Myocyte (in vitro differentiated cells): ENCODE measurements at places on chromosomes 4 and X.

GRCh38 chr4:159290321-159291030, 187.6 kb downstream of the RAPGEF2 start:
- DNase-seq = no peak

GRCh38 chr4:2066011-2066551, 7.0 kb downstream of the NAT8L start:
- no peak for DNase-seq

DNA sequence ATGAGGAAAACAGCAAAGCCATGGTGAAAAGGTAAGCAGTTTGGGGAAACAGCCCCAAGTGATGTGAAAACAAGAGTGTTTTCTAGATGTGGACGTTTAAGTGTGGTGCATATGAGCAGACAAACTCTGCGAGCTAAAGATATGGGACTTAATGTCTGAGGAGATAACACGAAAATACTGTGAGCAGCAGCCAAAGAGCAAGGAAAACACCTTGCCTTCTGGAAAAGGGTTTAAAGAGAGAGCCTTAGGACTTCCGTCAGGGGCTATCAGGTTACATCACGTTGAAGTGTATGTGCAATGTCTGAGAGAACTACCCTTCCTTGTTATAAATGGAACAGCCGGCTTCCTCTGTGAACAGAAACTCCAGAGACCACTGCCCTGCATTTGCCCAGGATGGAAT, 54.2 kb downstream of the LEF1 start:
- DNase-seq = no peak

GRCh38 chr4:159297091-159297490, 194.2 kb downstream of the RAPGEF2 start:
- no peak for DNase-seq

GRCh38 chr4:56130606-56131155, 181.9 kb downstream of the CEP135 start:
- no peak for DNase-seq

- DNase-seq = no peak
Measured at GRCh38 chr4:37538931-37539330, 147.2 kb downstream of the RELL1 start.

GRCh38 chr4:109171070-109171469, 131.4 kb downstream of the COL25A1 start:
- DNase-seq = no peak

DNA sequence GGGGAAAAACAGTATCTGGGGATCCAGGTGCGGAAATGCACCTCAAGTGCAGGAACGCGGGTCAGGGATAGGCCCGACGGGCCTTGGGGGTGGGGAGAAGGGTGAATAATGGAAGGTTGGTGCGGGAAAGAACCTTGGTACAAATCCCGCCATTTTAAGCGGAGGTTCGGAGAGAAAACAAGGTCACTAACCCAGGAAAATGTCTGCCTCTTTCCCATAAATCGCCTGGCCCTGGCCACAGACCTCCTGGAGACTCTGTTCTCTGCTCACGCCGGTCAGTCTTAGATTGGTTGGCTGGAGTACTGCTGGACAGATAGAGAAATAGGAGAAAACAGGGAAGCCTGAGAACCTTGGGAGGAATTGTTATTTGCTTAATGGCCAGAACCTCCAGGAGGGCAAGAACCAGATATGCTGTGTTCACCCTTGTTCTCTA, 897 bp upstream of the FBXL5 start:
- peak; percentile 31 for DNase-seq

GRCh38 chrX:101485212-101485949, at the start of gene ARMCX4:
TSS of gene ARMCX4 (plus strand) at chrX:101485456. CDS start at chrX:101488590, 3,134 bp downstream.
- DNase-seq = peak; percentile 32

DNA sequence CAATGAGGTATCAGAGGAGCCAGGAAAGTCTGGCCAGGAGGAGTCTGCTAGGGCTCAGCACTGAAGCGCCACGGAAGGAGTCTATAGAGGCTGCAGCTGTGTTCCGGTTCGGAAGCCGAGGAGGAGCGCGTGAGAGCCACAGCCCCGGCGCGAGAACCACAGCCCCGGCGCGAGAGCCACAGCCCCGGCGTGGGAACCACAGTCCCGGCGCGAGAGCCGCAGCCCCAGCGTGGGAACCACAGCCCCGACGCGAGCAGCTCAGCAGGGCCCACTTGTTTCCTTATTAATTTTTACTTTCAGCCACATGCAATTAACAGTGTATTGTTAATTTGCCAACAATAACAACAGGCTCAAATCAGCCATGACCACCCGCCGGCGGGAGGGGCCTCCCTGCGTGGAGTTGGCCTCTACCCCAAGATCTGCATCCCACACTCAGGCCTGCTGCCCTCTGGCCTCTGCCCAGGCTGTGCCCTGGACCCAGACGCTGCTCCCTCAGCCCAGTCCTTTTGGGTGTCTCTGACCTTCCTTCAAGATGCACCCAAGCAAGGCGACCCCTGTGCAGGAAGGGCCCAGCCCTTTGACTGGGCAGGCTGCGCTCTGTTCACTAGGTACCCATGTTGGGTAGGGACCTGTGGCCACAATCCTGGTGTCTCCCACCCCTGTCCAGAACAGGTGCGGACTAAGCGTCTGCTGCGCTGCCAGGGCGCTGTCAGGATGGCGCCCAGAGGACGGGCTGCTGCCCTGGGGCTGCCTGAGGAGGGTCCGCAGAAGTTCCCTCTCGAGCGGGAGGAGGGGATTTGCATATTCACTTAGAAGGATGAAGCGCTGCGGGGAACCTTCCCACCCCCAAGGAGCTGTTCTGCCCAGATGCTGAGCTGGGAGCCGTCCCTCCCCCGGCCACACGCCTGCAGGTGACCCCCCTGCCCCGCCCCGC, 113.8 kb downstream of the ADRA2C start:
- no peak for DNase-seq

GRCh38 chr4:113810906-113811305, 49.4 kb upstream of the CAMK2D start:
- peak; percentile 44 for DNase-seq

DNA sequence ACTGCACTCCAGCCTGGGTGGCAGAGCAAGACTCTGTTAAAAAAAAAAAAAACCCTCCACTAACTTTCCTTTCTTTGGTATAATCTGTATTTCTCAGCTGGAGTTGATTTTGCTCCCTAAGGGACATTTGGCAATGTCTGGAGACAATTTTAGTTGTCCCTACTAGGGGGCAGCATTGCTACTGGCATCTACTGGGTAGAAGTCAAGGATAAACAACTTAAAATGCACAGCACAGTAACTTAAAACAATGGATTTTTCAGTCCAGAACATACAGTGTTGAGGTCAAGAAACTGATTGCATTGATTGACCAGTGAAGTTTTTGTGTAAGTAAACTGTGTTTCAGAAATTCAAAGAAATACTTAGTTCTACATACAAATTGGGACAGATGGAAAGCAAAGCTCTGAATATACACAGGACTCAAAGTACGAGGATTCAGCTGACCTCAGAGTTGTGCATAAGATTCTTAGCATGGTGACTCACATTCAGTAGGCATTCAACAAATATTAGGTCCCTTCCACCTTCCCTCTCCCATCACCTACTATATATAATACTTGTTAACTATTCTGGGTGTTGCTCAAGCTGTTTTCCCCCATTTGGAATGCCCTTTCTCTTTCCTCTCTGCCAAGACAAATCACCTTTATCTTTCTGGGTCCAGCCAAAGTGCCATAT, 8.8 kb downstream of the DDX53 start:
- peak; percentile 30 for DNase-seq

DNA sequence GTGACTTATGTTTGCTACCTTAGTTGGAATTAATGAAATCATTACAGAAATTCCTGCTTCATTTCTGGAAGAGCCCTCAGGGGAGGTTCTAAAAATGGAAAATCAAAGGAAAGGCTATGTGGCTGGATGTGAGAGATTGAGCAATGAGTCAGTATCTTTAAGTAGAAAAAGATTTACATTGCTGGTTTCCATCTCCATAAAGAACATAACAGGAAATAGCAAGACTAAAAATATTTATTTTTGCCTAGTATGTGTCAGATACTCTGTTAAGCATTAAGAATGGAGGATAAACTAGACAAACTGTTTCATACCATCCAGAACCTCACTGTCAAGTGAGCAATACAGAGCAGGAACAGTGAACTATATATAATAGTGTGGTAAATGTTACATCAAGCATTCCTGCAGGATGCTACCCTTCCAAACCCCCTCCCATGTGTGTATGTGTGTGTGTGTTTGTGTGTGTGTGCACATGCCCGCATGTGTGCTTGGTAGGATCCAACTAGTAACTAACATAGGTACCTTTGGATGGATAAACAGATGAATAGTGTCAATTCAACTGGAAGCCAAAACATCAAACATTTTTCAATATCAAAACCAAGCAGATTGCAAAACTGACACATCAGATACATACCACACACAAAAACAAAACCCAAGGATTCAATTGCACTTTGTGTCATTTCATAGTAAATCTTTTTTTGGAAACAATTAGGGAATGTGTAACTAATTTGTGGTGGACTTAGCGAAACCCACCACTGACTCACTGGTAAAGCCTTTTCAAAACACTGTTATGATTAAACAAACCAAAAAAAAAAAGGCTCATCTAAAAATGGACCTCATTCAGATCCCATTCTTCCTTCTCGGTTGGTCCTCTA, 223.4 kb downstream of the SHROOM3 start:
- peak; percentile 26 for DNase-seq

- DNase-seq = no peak
Measured at GRCh38 chr4:185036019-185036418, 17.7 kb downstream of the HELT start.

DNA sequence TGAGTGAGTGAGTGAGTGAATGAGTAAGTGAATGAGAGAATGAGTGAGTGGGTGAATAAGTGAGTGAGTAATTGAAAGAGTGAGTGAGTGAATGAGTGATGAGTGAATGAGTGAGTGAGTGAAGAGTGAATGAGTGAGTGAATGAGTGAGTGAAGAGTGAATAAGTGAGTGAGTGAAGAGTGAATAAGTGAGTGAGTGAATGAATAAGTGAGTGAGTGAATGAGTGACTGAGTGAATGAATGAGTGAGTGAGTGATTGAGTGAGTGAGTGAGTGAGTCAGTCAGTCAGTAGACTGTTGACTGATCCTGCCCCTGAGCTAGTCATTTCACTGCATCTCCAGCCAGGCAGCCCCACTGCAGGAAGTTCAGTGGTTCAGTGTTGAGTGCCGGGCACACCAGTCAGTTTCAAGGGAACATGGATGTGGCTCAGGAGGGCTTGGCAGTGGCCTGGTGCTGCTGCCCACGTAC, 228.4 kb upstream of the PSAPL1 start:
- DNase-seq = no peak

DNA sequence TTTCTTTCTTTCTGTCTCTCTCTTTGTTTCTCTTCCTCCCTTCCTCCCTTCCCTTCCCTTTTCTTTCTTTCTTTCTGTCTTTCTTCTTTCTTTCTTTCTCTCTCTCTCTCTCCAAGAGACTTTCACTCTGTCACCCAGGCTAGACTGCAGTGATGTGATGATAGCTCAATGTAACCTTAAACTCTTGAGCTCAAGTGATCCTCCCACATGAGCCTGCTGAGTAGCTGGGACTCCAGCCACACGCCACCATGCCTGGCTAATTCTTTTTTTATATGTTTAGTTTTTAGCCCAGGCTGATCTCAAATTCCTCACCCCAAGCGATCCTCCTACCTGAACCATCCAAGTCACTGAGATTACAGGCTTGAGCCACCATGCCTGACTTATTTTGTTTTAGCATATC, 64.3 kb upstream of the EMCN start:
- peak; percentile 75 for DNase-seq

- no peak for DNase-seq
Measured at GRCh38 chrX:43581888-43582539, 74.1 kb upstream of the MAOA start.

GRCh38 chr4:83651846-83652245, 115.9 kb downstream of the GPAT3 start:
- no peak for DNase-seq

GRCh38 chrX:72280321-72280845, 3.3 kb upstream of the RPS4X start:
- no peak for DNase-seq

DNA sequence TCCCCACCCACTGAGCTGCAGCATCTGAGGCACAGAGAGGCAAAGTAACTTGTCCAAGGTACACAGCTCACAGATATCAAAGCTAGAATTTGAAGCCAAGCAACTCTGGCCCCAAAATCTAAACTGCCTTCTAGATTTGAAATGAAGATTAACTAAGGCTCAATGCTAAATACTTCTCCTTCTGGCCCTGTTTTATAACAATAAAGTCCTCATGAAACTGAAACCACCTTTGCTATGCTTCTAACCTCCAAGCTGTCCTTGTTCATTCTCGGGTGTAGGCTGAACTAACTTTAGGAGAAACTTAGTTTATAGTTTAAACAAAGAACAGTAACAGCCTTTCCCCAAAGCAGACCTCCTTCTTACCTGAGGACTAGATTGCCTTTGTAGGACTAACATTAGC, 93.6 kb downstream of the DCTD start:
- DNase-seq = no peak

DNA sequence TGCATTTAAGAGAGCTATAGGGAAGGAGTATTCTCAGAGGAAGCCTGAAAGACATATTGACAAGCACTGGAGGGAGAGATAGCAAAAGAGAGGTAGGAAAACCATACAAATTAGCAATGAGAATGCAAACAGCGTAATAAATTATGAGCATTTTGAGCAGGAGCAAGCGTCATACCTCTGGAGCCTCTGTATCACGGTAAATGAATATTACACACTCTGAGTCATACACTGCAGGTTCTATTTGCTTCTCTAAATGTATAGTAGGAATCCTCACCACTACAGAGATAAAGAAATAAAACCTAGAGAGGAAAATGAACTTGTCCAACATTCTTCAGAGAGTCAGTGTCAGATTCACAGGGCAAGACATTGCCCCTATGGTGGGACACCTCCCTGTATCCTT, 46.4 kb upstream of the GABRE start:
- DNase-seq = no peak

GRCh38 chrX:40700640-40701342, 34.6 kb downstream of the MED14 start:
- peak; percentile 9 for DNase-seq

- no peak for DNase-seq
Measured at GRCh38 chrX:31934842-31935370, 863.1 kb upstream of the FTHL17 start.

DNA sequence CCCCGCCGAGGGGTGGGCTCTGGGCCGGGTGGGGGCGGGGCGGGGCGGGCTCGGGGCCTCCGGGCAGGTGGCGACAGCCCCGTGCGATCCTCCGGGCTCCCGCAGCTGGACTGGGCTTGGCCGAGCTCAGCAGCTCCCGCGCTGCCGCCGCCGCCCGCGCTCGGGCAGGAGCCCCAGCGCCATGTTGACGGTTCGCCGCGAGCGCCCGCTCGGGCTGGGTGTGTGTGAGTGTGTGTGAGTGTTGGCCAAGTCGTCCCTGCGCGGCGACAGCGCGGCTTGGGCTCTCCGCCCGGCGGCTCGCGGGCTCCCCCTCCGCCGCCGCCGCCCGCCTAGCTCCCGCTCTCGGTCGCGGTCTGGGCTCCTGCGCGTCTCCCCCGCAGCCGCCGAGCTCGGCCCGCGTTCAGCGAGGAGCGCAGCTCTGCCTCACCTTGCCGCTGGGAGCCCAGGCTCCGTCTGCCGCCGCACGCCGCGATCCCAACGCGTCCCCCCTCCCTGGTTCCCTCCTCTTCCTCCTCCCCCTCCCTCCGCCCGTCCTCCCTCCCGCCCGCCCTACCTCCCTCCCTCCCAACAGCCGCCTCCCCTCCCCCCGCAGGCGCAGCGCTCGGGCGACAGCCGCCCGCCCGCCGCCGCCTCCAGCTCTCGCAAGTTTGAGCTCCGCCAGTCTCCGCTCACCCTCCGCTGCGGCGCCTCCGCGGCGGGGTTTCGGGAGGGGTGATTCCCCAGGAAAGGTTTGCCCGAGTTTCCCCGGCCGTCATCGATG, at the start of gene BCOR:
Gene BCOR, minus strand, starts transcription at position 455 of the 760 bp plus-strand sequence. CDS start 20,029 bp downstream, outside the sequence.
- peak; percentile 61 for DNase-seq

GRCh38 chr4:139028191-139028661, 12.6 kb downstream of the NOCT start:
- no peak for DNase-seq
